ENCODE measurements at places on chromosomes 13 and 19.

DNA sequence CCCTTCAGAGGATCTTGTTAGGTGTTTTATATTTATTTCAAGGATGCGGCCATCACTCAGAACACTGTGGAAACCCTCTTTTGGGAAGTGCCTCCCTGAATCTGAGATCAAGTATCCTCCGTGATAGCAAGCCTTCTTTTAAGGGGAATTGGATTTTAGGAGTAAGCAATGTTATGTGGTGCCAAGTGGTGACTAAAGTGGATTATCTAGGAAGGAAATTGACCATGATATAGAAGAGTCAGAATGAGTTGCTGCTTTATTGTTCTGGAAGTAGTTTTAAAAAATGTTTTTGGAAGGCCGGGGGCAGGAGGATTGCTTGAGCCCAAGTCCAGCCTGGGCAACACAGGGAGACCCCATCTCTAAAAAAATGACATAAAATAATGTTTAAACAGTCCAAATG lies 6.7 kb downstream of the ERCC5 start:
- DNase-seq = no peak

GRCh38 chr13:23621316-23621645 lies 51.1 kb downstream of the TNFRSF19 start:
- no peak for DNase-seq

GRCh38 chr19:44746946-44747738 lies 1.4 kb upstream of the BCL3 start:
- peak; percentile 63 for DNase-seq

DNA sequence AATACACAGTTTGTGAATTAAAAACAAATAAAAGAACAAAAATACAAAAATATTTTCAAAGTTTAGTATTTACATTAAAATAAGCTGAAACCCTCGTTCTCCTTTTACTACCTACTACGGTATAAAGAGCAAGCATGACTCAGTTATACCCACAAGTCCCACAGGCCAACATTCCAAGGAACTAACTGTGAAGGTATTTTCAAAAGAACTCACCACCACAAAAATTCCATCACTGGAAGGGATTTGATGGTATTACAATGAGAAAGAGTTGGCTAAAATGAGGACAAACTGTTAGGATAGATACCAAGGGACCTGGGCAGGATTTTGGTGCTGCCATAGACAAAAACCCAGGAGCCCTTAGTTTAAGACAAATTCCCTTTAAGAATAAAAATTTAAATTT lies 122.7 kb downstream of the TBC1D4 start:
- no peak for DNase-seq

- DNase-seq = peak; percentile 17
Observed at GRCh38 chr13:26025196-26025595, 26.6 kb downstream of the SHISA2 start.

DNA sequence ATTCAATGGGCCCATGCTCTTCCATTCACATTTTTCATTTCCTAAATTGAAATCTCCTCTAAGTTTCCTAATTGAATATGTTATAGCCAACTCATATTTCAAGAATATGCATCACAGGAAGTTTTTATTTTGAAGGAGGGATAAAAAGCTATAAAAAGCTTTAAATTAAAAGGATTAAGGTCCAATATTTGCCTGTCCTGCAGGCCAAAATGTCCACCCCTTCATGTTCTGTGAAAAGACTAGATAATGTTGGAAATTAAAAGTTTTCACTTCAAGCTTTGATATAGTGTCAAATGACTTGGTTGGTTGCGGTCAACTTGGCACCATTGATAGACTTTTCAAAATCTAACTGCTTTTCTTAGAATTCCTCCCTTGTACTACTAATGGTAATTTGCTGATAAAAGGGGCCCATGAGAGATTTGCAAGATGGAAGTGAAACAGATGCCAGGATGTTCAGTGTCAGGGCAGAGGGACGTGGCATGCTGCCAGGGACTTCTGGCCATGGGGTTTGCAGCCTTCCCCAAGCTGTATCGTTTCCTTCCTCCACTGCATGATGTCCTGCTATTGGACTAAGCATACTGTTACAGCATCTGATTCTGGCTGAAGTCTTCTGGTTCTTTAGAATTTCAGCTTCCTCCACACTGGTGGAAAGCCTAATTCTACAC lies 547.3 kb upstream of the MIR17HG start:
- DNase-seq = peak; percentile 19

DNA sequence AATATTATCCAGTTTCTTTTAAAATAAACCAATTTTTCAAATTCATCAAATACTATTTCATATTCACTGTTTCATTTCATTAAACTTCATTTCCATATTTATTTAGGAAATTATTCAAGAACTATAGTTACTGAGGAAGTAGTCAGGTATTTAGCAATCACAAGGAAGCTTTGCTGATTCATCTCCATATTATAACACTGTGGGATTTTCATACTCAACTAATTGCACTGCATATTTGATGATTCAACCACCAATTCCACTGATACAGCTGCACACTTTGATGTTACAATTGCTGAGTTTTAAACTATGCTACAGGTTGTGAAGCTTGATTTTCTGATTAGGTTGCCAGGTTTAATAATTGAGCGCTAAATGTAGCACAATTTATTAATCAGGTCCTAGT lies 556.8 kb upstream of the SLITRK1 start:
- no peak for DNase-seq

DNA sequence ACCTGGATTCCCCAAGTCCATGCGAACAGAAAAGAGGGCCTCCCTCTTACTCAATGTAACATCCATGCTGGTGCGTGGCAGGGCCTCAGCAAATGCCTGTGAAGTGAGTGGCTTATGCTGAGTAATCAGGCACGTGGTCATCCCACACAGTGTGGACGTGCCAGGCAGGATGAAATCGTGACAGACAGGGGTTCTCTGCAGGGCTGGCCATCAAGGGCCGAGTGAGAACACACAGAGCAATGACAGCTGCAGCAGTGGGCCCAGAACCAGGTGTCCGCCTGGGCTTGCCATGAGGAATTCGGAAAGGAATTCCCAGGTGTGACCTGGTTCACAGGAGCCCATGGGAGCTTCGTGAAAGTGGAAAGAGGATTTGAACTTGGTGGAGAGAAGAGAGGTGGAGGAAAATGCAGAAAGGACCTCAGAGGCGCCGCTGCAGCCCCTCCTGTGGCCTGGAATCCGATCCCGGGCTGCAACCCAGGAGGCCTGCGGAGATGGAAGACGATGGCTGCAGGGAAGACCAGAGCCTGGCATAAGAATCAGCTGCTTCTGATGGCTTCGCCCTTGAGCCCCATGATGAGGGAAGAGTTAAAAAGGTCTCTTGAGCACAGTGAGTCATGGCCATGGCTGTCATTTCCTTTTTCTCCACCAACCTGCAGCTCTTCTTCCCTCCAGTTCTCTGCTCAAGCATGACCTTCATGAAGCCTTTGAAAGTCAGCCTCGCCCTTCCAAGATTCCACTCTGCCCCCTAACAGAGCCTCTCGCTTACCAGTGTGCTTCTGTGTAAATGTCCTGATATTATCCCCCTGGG lies 34.6 kb upstream of the SOX1 start:
- DNase-seq = no peak

DNA sequence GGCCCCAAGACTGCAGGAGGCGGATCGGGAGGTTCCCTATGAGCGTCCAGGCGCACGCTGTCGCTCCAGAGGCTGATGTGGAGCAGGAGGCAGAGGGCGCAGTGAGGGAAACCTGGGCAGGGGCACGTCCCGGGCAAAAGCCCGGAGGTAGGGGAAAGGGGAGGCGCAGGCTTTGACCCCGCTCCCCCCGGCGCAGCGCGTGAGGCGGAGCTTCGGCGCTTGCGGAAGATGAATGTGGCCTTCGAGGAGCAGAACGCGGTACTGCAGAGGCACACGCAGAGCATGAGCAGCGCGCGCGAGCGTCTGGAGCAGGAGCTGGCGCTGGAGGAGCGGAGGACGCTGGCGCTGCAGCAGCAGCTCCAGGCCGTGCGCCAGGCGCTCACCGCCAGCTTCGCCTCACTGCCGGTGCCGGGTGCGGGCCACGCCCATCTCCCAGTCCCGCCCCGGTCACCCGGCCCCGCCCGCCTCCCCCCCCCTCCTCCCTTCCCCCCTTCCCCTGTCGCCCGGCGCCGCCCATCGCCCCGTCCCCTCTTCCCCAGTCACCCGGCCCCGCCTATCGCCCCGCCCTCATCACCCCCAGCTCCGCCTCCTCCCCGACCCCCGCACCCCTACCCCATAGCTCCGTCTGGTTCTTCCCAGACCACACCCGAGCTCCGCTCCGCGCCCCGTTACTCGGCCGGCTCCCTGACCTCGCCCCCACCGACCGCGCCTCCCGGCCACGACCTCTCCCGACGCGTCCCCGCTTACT lies 4.1 kb downstream of the HMG20B start:
- DNase-seq = peak; percentile 54

GRCh38 chr19:29576046-29576606 lies 30.0 kb upstream of the POP4 start:
- DNase-seq = no peak

GRCh38 chr13:75550159-75550567 lies 572 bp downstream of the UCHL3 start:
- DNase-seq = peak; percentile 40

- DNase-seq = no peak
Observed at GRCh38 chr13:37878496-37878895, 8.9 kb upstream of the TRPC4 start.

DNA sequence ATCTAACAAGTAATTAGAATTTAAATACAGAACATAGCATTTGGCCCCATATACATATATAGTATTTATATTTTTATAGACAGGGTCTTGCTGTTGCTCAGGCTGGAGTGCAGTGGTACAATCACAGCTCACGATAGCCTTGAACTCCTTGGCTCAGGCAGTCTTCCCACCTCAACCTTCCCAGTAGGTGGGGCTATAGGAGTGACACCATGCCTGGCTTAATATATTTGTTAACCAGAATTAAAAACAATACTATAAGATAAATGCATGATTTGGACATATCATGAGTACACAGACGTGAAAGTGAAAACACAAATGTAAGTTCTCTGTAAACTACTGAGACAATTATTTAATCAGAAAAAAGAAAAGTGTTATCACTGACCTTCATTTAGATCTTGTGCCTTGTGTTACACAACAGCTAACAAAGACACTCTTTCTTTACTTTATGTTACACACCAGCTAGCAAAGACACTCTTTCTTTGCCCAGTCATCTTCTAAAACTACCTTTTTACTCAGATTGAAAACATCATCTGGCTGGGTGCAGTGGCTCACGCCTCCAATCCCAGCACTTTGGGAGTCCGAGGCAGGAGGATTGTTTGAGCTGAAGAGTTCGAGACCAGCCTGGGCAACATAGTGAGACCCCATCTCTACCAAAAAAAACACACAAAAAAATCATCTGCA lies 22.6 kb downstream of the CARS2 start:
- no peak for DNase-seq

DNA sequence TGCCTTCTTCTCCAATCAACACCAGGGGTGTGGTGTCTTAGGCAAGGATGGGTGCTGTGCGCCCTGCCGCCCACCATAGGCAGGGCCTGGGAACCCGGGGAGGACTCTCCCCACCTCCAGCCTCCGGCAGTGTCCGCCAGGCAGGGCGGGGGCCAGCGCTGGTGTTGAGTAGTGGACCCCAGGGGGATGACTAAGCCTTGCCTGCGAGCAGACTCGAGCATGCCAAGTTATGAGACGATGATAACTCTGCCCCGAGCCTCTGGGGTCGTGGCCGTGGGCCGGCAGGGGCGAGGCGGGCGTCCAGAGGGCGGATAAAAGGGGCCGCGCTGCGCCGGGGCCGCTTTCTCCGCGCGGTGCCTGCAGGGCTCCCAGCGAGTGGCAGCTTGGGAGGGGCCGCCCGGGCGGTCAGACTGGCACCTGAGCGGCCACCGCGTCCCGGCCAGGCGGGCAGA lies at the start of gene MEDAG:
Gene MEDAG (plus strand): TSS at position 340 of the 452 bp plus-strand sequence. CDS start 245 bp downstream, outside the sequence.
- no peak for DNase-seq

GRCh38 chr13:109606520-109606919 lies 179.9 kb downstream of the IRS2 start:
- no peak for DNase-seq

GRCh38 chr19:2484178-2484937 lies 8.4 kb downstream of the GADD45B start:
- DNase-seq = no peak

GRCh38 chr19:18122424-18122823 lies 24.8 kb downstream of the MAST3 start:
- no peak for DNase-seq

DNA sequence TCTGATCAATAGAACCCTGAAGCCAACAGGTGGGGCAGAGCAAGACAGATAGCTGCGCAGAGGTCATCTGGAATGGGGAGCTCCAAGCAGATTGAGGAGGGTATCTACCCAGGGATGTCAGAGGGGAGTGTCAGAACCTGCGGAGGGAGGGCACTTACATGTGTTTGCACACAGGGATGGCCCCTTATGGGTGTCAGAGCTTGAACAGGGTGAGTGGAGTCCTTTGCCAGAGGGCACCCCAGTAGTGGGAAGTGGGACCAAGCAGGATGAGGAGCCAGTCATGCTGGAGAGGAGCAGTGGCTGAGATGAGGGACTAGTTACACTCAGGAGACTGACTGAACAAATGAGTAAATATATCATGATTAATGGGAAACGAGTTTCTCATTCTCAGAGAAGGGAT lies 17.0 kb upstream of the SIGLEC14 start:
- DNase-seq = no peak

DNA sequence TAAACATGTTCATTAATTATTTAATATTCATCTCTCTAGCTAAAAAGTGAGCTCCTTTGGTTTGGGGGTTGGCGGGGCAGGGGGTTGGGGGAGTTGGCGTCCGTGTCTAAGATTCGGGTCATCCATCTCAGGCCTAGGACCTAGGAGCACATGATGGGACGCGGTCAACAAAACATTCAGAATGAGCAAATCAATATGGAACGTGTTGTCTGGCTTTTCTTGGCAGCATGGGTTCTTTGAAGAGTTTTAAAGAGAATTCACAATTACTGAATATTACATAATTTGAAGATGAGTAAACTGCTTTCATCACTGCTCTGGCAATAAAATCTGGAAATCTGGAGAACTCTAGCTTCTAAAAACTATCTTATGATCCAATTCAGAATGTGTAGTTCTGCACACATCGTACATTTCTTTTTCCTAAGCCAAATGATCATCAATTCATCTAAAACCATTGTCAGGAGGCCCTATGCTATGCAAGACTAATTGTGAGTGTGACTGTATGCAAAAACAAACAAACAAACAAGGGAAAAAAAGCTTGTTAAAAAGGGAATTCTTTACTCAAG lies 5.4 kb upstream of the ARGLU1 start:
- DNase-seq = no peak

DNA sequence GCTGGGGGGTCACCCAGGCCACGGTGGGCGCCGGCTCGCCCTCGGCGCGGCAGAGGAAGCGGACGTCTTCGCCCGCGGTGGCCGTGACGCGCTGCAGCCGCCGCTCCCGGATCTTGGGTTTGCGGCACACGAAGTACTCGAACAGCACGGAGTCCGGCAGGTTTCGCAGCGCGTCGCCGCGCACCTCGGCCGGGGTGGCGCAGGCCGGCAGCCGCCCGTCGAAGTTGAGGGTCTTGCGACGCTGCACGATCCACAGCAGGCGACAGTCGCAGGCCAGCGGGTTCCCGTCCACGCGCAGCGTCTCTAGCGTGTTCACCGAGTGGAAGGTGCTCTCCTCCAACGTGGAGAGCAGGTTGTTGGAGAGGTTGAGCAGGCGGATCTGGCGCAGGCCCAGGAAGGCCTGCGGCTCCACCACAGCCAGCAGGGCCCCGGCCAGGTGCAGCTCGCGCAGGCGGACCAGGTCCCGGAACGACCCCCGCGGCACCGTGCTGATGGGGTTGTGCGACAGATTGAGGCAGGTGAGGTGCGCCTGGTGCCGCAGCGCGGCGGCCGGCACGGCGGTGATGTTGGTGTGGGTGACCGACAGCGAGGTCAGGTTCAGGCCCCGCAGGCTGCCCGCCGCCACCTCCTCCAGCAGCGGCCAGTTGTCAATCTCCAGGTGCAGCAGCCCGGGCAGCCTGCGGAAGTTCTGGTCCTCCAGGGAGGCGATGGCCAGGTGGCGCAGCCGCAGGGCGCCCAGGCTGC lies 8.6 kb upstream of the PEAK3 start:
- no peak for DNase-seq

- DNase-seq = no peak
Observed at GRCh38 chr13:91056746-91057145, 290.7 kb upstream of the MIR17HG start.

Data from hypothalamus (tissue), 51 donors.